ENCODE measurements at places on chromosomes 16 and 17.

DNA sequence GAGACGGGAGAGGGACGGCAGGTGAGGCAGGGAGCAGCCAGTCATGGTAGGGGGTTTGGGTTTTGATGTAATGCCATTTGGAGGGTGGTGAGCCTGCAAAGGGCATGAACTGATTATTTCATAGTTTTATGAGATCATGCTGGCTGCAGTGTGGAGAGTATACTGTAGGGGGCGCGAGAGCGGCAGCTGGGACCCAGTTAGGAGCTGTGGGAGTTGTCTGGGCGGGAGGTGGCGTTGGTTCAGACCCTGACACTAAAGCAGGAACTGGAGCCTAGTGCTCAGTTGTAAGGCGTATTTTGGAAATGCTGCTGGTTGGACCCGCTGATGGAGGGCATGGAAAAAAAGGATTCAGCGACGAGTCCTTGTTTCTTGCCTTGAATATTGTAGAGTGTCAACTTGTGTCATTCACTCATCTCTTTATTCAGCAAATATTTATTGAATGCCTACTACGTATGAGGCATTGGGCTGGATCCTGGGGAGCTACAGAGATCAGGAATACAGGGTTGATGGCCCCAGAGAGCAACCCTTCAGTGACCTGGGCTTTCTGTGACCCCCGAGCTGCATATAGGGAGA lies 23.7 kb upstream of the KDM8 start:
- peak; percentile 88 for DNase-seq
- H3K4me3 ChIP-seq, result no peak overlapping the region
- H3K27me3 ChIP-seq, result no peaks in the 10 kb centered on the region

DNA sequence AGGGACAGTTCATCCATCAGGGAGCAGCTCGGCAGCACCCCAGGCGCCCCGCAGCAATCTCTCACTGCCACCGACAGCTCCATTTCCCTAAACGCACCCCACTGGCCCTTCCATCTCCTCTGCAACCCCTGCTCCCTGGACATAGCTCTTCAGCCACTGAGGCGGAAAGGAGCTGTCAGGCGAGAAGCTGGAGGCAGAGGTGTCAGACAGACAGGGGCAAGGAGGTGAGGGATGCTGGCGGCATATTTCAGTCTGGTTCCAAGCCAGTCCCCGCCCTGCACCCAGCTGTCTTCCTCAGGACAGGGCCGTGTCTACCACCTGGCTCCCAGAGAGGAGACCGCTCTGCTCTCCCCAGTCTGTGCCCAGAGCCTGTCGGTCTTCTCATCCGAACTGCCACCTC lies 9.7 kb downstream of the ACLY start:
- peaks cover 99% of the 10 kb centered on the region for H3K36me3 ChIP-seq
- H3K4me3 ChIP-seq, result no peak overlapping the region
- DNase-seq, result no peak
- peaks cover 5% of the 10 kb centered on the region for H3K4me1 ChIP-seq

DNA sequence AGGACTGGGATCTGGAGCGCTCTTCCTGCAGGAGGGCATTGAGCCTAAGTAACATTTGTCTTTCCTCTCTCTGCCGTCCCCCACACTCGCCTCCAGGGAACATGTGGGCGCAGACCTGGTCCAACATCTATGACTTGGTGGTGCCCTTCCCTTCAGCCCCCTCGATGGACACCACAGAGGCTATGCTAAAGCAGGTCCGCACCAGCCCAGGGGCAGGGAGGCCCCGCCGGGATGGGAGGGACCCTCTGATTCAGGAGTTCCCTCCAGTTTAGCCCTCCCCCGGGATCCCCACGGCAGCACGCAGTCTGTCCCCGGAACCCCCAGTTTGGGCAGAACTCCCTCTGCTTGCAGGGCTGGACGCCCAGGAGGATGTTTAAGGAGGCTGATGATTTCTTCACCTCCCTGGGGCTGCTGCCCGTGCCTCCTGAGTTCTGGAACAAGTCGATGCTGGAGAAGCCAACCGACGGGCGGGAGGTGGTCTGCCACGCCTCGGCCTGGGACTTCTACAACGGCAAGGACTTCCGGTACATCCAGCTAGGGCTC lies 14.1 kb downstream of the ACE start:
- no peaks in the 10 kb centered on the region for H3K36me3 ChIP-seq
- no peaks in the 10 kb centered on the region for H3K4me1 ChIP-seq
- no peak overlapping the region for H3K4me3 ChIP-seq
- no peaks in the 10 kb centered on the region for H3K27me3 ChIP-seq
- no peak for DNase-seq

- H3K4me3 ChIP-seq, result no peak overlapping the region
- no peaks in the 10 kb centered on the region for H3K4me1 ChIP-seq
- H3K27me3 ChIP-seq, result no peaks in the 10 kb centered on the region
- no peak overlapping the region for H3K27ac ChIP-seq
- H3K36me3 ChIP-seq, result no peaks in the 10 kb centered on the region
- no peak for DNase-seq
Measured at GRCh38 chr17:28270055-28270454, 48.9 kb upstream of the TMEM97 start.

DNA sequence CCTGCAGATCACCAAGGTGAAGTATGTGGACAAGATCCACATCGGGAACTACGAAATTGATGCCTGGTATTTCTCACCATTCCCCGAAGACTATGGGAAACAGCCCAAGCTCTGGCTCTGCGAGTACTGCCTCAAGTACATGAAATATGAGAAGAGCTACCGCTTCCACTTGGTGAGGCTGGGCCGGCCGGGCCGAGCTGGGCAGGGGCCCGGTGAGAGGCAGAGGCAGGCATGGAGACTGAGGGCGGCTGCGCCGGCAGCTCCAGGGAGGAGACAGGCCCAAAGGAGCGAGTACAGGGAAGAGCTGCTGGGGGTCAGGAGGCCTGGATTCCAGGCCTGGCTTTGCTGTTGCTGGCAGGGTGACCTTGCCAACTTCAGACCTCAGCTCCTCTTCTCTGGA lies 8.3 kb downstream of the PRSS8 start:
- H3K4me1 ChIP-seq, result peaks cover 52% of the 10 kb centered on the region
- no peak overlapping the region for H3K4me3 ChIP-seq
- no peak for DNase-seq
- peak overlapping the region; percentile 90 for H3K27ac ChIP-seq
- no peaks in the 10 kb centered on the region for H3K27me3 ChIP-seq
- H3K36me3 ChIP-seq, result peaks cover 81% of the 10 kb centered on the region

DNA sequence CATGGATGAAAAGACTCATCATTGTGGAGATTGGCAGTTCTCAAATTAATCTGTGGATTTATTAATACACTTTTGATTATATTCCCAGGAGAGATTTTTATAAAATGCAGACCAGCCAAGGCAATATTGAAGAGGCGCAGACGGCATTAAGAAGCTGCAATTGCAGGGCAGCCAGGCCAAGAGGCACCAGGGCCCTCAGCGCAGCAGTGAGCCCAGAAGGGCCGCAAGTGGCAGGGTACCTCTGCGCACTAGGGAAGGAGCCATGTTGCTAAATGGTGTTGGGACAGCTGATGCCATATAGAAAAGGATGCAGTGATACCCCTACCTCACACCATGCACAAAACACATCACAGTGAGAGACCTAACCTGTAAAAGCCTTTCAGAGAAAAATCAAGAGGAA lies 36.6 kb upstream of the CHMP6 start:
- no peak overlapping the region for H3K4me3 ChIP-seq
- H3K36me3 ChIP-seq, result peaks cover 14% of the 10 kb centered on the region
- H3K27ac ChIP-seq, result no peak overlapping the region

DNA sequence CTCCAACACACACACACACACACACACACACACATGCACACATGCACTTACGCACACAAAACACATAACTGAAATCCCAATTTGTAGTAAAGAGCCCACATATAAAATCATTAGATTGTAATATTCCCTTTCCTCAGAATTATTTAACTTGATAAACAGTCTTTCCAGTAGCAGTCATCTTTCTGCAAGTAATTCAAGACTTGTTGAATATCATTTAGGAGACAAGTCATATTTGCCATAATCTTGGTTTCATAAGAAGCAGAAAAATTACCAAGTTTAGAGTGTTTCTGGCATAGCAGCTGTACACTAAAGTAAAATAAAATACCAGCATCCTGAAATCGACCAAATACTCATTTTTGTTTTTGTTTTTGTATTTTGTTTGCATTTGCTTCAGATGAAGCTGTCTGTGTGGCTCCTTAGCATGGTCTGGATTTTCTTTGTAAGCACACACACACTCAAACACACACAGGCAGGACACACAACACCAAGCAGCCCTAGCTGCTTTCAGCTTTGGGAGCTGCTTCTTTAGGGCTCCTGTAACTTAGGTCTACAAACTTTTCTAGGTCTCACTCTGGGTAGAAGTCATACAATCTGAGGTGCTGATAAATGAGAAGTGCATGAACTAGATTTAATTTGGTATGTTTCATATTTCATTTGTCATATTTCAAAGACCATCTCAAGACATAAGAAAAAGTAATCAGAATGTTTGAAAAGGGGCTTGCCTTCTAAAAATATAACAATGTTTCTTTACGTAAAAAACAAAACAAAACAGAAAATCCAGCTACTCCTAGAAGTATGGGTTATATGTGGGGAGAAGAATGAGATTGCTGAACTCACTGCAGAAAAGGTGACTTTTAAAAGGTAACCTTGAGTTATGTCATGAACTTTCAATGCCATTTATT lies 3.0 kb downstream of the SALL1 start:
- H3K4me3 ChIP-seq, result no peak overlapping the region
- no peak for DNase-seq
- H3K4me1 ChIP-seq, result peaks cover 34% of the 10 kb centered on the region
- H3K27me3 ChIP-seq, result peaks cover 93% of the 10 kb centered on the region

- no peaks in the 10 kb centered on the region for H3K27me3 ChIP-seq
- H3K4me1 ChIP-seq, result no peaks in the 10 kb centered on the region
- H3K27ac ChIP-seq, result no peak overlapping the region
- no peak for DNase-seq
- H3K4me3 ChIP-seq, result no peak overlapping the region
- H3K36me3 ChIP-seq, result no peaks in the 10 kb centered on the region
Measured at GRCh38 chr17:28154214-28154613, 111.7 kb downstream of the NLK start.

DNA sequence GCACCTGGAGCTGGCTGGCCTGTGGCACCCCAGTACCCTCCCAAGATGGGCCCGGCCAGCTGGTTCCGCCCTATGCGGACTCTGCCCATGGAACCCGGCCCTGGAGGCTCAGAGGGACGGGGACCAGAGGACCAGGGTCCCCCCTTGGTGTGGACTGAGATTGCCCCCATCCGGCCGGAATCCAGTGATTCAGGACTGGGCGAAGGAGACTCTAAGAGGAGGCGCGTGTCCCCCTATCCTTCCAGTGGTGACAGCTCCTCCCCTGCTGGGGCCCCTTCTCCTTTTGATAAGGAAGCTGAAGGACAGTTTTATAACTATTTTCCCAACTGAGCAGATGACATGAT lies 12.0 kb downstream of the TBX21 start:
- peaks cover 68% of the 10 kb centered on the region for H3K27me3 ChIP-seq
- no peak overlapping the region for H3K27ac ChIP-seq
- DNase-seq, result no peak
- H3K4me1 ChIP-seq, result peaks cover 6% of the 10 kb centered on the region
- H3K36me3 ChIP-seq, result no peaks in the 10 kb centered on the region

GRCh38 chr17:68903286-68903685 lies 51.9 kb downstream of the ABCA8 start:
- no peak for DNase-seq
- no peak overlapping the region for H3K4me3 ChIP-seq
- peaks cover 9% of the 10 kb centered on the region for H3K36me3 ChIP-seq

- DNase-seq, result peak; percentile 53
- H3K36me3 ChIP-seq, result peaks cover 81% of the 10 kb centered on the region
- H3K27me3 ChIP-seq, result no peaks in the 10 kb centered on the region
- peak overlapping the region; percentile 79 for H3K27ac ChIP-seq
- H3K4me3 ChIP-seq, result no peak overlapping the region
Measured at GRCh38 chr16:57039148-57039812, 49.9 kb downstream of the NLRC5 start.

- H3K4me1 ChIP-seq, result no peaks in the 10 kb centered on the region
- H3K27ac ChIP-seq, result no peak overlapping the region
- no peaks in the 10 kb centered on the region for H3K36me3 ChIP-seq
- DNase-seq, result no peak
Measured at GRCh38 chr16:73129455-73129854, 81.5 kb upstream of the ZFHX3 start.

DNA sequence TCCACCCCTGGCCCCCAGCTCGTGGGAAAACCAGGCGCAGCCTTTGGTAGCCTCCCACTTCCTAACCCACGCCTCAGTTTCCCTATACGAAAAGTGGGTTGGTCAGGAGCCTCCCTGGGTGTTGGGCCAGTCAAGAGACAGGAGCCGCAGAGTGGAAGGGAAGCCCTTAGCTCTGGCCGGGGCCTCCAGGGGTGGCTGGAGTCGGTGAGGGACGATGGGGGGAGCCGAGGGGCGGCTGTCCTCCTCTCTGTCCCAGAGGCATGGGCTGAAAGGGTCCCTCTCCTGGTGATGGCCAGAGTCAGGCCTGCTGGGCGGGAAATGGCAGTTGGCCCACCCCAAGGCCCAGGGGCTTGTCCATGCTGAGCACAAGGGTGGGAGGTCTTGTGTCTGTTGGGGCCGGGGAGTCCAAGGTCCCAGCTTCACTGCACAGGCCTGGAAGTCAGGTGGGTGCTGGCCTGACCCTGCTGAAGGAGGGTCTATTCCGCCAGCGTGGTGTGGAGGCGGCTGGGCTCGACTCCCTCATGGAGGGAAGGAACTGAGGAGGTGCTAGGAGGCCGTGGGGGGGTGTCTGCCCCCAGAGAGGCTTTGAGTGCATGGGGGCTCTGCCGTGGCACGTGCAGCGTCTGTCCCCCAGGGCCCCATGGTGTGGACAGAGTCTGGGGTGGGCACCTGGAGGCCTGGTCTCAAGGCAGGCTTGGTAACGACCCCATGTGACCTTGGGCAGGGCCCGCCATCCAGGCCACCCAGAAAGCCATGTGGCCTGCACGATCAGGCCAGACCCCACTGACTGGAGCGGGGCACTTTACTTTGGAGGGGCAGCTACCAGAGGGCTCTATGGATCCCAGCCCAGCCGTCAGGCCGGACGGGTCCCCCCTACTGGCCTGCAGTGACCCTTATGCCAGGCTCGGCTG lies 1.1 kb downstream of the SLC16A3 start:
- peak overlapping the region; percentile 75 for H3K4me3 ChIP-seq
- no peaks in the 10 kb centered on the region for H3K36me3 ChIP-seq
- DNase-seq, result peak; percentile 52
- H3K27me3 ChIP-seq, result no peaks in the 10 kb centered on the region

GRCh38 chr17:45750779-45751440 lies 33.2 kb upstream of the CRHR1 start:
- no peak overlapping the region for H3K4me3 ChIP-seq
- H3K27ac ChIP-seq, result no peak overlapping the region
- H3K27me3 ChIP-seq, result no peaks in the 10 kb centered on the region

All from stomach (tissue), 19 donors.